ENCODE measurements at places on chromosomes 1 and 21. TPM values are rescaled to one million over a fixed set of nuclear protein-coding genes. Genes with fewer than 3 reads are reported as not detected.

DNA sequence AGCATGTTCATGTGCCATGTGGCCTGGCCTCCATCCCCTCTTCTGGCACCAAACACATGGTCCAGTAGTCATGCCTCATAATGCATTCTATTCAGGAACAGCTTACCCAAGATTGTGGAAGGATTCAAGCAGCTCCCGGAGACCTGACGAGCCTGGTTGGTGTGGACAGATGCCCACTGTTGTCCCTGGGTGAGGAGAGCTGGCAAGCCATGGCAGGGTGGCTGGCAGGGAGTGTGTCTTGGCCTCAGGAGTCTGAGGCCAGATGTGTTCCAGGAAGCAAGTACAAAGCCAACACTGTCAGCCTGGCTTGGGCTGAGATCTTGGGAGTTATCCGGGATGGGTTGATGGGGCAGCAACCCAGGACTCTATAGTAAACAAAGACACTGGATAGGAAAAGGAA is 7.3 kb upstream of the FABP3 start:
- no peak for DNase-seq

DNA sequence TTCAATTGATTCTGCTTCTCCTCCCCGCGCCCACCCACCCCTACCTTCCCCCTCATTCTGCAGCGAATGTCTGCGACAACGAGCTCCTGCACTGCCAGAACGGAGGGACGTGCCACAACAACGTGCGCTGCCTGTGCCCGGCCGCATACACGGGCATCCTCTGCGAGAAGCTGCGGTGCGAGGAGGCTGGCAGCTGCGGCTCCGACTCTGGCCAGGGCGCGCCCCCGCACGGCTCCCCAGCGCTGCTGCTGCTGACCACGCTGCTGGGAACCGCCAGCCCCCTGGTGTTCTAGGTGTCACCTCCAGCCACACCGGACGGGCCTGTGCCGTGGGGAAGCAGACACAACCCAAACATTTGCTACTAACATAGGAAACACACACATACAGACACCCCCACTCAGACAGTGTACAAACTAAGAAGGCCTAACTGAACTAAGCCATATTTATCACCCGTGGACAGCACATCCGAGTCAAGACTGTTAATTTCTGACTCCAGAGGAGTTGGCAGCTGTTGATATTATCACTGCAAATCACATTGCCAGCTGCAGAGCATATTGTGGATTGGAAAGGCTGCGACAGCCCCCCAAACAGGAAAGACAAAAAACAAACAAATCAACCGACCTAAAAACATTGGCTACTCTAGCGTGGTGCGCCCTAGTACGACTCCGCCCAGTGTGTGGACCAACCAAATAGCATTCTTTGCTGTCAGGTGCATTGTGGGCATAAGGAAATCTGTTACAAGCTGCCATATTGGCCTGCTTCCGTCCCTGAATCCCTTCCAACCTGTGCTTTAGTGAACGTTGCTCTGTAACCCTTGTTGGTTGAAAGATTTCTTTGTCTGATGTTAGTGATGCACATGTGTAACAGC is 339.9 kb downstream of the NTNG1 start:
- DNase-seq: no peak

DNA sequence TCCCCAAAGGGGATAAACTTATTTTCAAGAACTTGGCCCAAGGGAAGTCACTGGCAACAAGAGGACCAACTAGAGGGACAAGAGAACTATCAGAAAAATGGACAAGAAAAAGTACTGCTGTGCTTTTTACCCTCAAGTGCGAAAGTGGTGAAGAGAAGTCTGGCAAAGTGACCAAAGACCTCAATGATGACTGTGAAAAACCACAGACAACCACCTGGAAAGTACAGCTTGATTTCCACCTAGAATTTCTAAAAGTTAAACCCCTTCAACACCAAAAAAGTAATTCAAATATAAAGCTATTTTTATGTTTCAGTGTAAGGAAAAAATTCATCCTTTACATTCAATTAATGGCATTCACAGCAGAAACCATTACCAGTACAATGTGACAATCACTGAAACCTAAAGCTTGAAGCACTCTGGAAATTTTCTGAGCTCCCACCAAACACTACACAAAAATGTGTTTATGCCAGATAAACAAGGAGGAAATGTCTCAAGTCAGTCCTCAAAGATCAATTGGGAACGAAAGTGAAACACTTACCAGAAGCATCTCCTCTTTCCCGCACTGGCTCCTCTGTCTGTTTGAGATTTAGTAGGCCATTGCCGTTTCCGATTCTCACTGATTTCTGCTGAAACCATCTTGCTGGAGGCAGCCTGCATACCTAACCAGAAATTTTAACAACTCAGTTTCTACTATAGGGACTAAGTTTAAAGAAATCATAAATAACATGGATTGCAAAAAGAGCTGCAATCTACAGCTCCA is 8.3 kb downstream of the SDE2 start:
- no peak for DNase-seq

DNA sequence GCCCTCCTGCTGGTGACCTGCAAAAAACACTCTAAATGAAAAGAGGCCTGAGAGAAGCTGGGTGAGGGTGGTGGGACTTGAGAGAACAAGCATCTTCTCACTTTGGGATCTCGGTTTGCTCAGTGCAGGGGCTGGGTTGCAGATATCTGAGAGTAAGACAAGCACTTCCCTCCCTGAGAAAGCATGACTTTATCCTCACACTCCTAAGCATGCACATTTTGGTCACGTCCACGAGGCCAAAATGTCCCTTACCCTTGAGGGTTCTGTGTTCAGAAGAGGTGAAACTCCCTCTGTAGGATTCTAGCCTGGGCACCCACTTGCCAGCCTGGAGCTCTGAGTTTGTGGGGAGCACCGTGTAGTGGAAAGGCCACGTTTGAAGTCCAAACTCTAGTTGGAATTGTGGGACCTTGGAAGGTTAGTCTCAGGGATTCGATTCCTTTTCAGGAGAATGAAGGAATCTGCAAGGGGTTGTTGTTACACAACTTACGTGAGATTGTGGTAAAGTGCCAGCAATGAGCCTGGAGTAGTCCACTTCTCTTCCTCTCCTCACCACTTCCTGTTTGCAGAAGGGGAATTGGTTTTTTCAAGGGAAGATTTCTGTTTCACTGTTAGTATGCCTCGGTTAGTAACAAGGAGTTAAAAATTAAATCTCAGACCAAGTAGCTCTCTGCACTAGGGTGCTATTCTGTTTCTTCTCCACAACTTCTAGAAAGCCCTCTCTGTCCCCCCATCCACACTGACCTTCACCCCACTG is 3.0 kb downstream of the FCAMR start:
- DNase-seq: no peak

GRCh38 chr1:98277118-98277517 is 356.3 kb upstream of the DPYD start:
- no peak for DNase-seq

DNA sequence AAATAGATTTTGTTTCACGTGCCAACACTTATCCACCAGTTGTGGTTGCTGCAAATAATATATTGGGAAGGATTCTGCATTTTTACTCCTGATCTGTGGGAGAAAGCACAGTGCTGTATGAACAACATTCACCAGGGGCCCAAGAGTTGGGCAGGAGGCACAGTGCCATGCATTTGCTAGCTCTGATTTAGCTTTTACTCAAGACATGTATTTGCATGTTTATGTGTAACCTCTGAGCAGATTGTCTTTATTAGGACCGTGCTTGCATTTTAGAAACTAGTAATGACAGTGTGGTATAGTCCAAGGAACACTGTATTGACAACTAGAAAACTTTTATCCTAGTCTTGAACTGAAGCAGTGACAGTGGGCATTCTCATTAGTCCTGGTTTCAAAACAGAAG is 133.9 kb upstream of the B3GALT2 start:
- no peak for DNase-seq

- no peak for DNase-seq
Measured at GRCh38 chr1:217078078-217078690, 355.0 kb upstream of the ESRRG start.

DNA sequence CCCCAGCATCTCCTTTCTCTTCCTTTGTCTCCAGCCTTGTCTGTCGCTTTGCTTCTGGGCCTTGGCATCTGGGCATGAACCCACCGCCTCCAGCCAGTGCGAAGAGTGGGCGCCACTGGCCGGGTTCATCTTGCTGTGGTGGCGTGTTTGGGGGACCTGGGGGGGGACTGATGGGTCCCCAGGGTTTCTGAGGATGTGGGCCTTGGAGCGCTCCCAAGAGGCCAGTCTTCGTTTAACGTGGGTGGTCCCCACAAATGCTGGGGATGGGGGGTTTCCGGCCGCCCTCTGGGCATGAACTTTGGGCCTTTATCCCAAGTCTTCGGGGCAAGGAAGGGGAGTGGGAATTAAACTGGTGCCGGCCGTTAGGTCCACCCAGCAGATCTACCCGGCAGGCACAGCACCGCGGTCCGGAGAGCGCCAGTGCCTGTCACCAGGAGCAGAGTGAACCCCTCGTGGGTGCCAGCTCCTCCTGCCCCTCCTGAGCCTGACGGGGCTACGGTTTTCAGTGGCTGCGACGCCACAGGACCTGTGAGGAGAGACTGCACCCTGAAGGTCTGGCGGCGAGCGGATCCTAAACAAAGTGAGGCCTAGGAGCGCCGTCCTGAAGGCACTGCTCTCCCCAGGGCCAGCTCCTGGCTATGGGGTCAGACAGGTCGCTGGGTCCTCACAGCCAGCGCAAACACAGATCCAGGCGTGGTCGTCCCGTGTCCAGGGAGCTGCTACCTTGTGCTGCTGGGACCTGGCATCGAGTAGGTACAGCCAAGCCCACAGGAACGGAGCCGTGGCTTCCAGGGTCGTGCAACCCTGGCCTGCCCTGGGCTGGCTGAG is 12.1 kb upstream of the C1orf174 start:
- DNase-seq: no peak

- DNase-seq: no peak
Measured at GRCh38 chr1:32494196-32494595, 29.3 kb downstream of the ZBTB8B start.

DNA sequence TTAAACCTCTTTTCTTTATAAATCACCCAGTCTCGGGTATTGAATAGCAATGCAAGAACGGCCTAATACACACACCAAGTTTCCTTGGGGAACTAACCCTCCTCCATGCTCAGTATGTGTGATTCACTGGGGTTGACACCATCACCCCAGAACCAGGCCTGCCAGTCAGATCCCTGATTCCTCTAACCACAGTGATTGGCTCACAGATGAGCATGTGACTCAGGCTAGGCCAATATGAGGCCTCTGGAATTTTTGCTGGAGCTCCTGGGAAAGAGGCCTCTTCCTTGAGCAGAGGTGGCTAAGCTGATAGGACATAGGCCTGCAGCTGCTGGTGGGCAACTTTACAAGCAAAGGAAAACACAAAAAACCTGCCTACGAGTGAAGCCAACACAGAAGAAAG is 74.7 kb upstream of the ZBTB40 start:
- no peak for DNase-seq

C8A gene
- total RNA-seq: not detected

RNPC3 gene
- total RNA-seq: 42.4 TPM

CFAP45 gene
- total RNA-seq: 1.8 TPM

SELENBP1 gene
- total RNA-seq: 142 TPM

TAS1R1 gene
- total RNA-seq: 0.36 TPM

WNT2B gene
- total RNA-seq: 2.1 TPM

GLMN gene
- 17.6 TPM for total RNA-seq
